ENCODE measurements at places on chromosomes 7 and 10. TPM values are rescaled to one million over a fixed set of nuclear protein-coding genes. Genes with fewer than 3 reads are reported as not detected.

Gene DKK1
- 2.5 TPM for total RNA-seq

Gene VAX1
- total RNA-seq, result not detected

Gene PRF1
- total RNA-seq, result not detected

Gene C10orf71
- not detected for total RNA-seq

- DNase-seq, result no peak
These were observed 38.9 kb upstream of the PLCE1 start for GRCh38 chr10:93954726-93955363.

DNA sequence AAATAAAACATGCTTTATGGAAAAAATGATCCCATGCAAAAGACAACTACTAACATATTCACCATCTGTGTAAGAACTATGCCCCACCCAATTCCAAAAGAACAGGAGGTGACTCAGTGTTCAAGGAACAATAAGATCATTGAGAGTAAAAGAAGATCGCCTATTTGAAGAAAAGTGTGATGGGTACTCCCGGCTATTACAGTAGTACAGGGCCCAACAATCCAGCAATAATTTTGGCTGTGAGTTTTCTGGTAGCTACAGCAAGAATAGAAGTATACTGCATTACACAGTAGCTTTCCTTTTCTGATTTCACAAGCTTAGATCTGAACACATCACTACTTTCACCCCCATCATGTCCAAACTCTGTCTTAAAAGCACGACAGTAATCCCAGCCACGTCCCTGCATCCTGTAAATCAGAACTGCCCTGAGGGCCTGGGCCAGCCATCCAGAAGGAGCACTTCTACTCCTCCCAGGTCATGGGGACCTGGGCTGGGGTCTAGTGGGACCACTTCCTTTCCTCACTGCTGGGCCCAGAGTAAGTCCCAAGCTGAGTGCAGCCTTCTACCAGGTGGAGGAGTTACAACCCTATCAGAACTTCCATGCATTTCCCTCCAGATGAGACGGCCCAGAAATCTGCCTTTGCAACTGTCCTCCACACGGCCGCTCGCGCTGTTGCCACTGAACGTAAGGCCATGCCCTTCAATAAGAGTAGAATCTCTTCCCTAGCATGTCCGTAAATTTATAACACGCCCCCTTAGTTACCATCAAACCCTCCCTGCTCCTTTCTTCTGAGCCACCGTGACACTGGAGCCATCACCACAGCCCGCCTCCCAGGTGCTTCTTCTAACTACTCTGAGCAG lies 7.9 kb downstream of the ESYT2 start:
- DNase-seq, result no peak

DNA sequence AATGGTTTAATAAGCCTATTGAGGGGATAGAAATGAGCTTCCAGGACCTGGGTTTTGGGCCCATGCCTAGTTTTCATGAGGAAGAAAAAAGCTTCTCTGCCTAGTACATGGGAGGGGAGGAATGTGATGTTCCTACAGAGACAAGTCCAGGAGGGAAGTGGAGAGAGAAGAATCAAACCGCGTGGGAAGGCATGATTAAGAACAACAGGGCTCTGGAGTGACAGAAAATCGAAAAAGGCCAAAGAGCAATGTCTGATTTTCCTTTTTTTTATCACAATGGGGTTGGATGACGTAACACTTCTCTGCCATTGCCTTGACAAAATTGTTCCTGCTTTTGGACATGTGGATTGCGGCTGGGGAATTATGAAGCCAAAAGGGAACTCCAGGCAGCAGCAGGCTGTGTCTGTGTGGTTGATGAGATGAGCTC lies 258.6 kb downstream of the CXCL12 start:
- DNase-seq, result no peak

DNA sequence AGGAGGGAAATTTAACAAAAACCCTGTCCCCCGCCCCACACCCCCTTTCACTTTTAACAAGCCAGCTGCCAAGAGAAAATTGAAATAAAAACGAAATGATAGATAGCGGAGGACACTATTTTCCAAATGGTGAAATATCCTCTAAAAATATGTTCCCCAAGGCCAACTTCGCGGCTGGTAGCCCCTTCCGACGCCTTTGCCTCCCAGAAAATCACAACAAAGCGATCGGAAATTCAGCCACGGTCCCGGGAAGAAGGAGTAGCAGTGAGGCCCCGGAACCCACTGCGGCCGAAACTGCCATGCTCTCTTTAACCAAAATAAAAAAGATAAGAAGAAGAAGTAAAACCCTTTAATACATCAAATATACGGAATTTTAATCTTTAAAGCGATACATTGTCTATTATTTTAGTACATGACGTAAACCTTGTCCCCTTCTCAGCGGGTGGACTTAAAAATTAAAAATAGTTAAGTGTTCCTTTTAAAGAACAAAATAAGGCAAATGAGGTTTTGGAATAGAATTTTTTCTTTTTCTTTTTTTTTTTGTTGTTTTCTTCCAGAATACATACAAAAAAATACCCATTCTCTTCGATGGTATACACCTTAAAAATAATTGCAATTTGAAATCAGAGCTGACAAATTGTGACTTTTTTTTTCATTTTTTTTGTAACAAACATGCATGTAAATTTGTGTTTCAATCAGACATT lies 3.9 kb downstream of the ZNF503 start:
- DNase-seq, result no peak

DNA sequence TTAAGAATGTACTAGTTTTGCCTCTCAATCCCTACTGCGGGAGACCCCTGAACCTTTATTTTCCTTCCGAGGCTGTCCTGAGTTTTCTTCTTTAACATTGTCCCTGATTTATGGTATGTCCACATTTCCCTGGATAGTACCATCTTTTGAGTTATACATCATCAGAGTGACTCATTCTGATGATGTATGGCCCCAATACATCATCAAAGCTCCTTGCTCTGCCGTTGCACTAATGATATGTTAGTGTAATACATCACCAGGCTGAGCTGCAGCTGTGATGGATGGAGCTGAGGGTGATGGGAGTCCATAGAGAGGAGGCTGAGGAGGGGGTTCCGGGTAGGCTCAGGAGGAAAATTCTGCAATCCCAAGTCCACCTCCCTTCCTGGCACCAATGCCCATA lies 986.5 kb downstream of the KCNMA1 start:
- DNase-seq, result no peak

DNA sequence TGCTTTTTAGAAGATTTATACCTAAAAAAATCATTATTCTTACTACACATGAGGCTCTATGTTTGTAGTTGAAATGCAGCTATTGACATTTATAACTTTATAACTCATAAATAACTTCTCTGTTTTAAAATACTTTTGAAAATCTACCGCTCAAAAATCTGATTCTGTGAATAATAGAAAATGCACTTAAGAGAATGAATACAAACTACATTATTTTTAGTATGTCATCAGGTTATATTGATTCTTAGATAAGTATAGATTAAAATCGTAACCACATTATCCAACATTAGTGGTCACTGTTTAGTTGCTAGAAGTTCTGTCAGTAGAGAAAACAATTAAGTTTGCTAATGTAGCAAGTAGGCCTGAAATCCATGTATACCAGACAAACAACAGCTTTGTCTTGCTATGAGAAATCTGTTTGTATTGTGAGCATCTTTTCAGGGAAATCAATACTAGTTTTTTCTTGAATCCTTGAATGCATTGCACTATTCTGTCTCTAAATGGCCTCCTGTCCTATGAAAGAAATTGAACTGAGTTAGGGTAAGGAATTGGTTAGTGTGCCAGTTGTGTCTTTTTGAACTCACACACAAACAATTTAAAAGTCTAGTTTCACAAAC lies 116.5 kb upstream of the HDAC9 start:
- DNase-seq, result no peak

DNA sequence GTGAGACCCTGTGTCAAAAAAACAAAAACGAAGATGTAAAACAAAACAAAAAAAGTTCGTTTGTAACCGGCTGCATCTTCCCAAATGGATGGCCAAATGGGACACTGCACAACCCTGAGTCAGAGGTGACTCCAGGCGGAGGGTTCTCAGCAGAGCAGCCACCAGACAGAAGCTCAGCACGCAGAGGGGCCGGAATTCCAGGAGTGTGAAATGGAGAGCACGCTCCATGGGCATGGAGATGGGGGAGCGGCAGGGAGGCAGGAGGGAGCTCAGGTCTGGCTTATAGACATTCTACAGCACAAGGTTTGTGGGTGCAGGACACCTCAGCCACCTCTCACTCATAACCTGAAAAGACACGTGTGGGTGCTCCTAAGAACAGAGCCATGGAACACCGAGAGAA lies 227.0 kb downstream of the MAD1L1 start:
- DNase-seq, result no peak

DNA sequence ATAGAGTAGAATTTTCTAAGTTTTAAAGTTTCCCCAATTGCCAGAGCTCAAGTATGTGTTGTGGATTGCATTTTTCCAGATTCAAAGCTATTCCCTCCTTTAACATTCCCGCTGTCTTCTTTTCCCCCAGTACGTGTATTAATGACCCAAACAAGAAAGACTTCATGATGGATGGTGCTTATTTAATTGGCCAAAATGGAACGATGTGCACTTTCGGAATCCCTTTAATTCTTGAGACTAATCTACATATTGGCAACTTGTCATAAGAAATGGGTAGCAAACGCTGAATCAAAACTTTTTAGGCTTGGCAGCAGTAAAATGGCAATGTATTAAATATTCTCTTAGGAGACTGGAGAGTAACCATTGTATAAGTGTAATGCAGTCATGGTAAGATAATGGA lies 753.2 kb downstream of the LRMDA start:
- DNase-seq, result no peak

- DNase-seq, result no peak
These were observed 149.7 kb downstream of the GRID1 start for GRCh38 chr10:86216886-86217285.

DNA sequence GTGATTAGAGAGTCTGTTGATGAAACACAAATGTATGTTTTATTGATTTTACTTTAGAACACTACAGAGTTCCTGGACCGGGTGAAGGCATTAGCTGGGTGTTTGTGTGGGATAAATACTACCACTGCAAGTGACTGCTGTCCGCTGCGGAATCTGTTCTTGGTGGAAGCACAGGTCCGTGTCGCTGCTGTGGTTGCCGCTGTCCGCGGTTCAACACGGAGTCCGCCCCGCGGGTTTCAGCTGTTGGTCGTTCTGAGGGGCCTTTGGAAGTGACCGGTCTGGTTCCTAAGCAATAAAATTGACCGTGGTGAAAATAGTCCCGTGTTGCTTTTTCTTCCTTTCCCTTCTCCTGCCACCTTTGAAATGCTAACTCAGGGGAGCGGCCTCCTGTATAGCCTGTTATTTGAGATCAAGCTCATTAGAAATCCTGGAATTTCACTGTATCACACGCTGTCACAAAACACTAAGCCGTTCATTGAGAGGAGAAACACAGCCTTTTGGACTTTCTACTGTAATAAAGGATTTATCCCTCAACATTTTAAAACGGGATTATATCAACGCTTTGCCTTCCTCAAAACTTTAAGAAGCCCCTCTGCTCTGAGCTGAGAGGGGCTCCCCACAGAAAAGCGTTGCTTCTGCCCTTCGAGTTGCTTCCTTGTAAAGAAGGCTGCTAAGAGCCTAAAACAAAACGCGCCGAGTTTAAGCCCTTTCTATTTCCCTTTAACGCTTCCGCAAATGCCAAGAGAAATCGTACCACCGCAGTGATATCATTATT lies 2.6 kb downstream of the NKX6-2 start:
- DNase-seq, result no peak

All from progenitor cell of endocrine pancreas (in vitro differentiated cells).